Activated B cell treated with CpG ODN at 0.5 μM for 24 hours (primary cell): ENCODE measurements at places on chromosomes 5 and 9.

DNA sequence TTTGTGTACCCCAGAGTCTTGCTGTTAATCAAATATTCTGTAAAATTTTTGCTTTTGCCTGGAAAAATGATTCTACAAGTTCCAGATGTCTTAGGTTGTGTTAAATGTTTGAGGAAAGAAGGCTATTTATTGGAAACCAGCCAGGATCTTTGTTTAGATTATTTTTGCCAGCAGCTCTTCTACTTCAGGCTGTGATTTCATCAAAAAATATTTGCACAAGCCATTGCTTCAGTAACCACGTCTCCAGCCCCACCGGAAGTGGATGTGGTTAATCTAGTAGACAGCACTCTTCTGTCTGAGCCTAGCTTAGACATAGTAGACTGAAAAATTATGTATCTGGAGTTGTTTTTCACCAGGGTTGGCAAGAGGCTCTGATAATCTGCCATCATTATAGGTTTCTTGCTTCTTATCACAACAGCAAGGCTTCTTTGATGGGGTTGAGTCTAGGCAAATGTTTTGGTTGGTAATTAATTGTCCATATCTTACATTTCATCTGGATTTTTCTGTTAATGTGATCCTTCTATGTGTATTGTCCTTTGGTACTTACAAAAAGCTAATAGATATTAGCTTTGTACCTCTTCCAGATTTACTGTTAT lies 17.1 kb downstream of the KCTD16 start:
- DNase-seq, result peak; percentile 24

DNA sequence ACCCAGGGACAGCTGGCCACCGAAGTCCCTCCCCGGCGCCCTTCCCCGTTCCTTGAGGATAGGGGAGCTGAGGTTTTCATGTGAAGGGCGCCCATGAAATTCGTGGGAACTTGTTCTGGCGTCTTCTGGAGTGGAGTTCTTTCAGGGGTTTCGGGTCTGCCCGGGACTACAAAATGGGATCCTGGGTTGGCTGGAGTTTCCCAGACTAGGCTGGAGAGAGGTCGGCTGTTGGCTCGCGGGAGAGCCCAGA lies 3.6 kb upstream of the RGMB start:
- no peak for DNase-seq

GRCh38 chr5:81172710-81173109 lies 60.4 kb upstream of the CKMT2 start:
- DNase-seq, result no peak

DNA sequence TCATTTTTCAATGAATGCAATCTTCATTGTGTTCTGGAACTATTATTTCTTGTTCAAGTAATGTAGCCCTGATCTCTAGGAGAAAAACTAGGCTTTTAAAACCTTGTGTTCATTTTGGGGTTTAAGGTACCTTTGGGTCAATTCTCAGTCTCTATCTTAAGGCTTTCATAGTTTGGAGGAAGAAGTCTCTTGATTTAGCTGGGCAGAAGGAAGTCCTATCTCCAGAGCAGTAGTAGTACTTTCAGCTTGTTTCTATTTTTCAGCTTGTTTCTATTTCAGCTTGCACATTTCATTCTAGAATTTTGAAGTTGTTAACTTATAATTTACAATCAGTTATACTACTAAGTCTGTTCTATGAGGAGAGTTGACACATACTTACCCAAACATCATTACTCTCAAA lies 15.2 kb downstream of the CSNK1G3 start:
- no peak for DNase-seq

DNA sequence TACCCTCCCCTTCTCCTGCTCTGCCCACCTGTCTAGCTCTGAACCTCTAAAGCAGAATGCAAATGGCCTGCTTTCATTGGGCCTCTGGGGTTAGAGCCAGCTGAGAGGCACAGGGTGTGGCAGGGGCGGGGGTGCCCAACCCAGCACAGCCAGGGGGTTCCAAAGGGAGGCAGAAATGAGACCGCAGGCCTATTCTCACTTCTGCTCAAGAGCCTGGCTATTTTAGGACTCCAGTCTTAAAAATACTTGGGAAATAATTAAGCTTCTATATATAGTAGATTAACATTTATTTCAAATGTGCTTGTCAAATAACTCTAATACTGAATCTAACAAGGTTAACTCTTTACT lies 5.7 kb downstream of the QSOX2 start:
- peak; percentile 64 for DNase-seq

DNA sequence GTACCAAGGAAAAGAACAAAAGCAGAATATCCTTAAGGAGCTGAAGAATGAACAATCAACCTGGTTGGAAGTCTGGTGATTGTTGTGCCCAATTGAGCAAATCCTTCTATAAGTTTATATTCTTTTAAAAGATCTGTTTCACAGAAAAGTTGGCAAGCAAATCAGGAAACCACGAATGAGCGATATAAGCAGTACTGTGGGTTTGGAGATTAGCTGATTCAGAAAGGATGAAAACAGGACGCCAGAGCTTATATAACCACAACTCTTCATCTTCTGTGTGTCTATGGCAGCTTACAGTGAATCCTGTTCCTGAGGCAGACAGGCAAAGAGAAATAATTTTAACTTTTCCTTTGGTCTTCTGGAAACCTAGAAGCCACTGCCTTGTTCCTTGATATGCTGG lies 61.7 kb downstream of the SLC38A9 start:
- DNase-seq, result no peak

GRCh38 chr5:89998519-89999305 lies 410.8 kb downstream of the CETN3 start:
- DNase-seq, result no peak

- DNase-seq, result no peak
Observed at GRCh38 chr9:120756531-120756930, 36.7 kb downstream of the FBXW2 start.

- no peak for DNase-seq
Observed at GRCh38 chr9:32581512-32582143, 8.7 kb upstream of the NDUFB6 start.

- no peak for DNase-seq
Observed at GRCh38 chr9:72443855-72444254, 77.6 kb upstream of the TMC1 start.

DNA sequence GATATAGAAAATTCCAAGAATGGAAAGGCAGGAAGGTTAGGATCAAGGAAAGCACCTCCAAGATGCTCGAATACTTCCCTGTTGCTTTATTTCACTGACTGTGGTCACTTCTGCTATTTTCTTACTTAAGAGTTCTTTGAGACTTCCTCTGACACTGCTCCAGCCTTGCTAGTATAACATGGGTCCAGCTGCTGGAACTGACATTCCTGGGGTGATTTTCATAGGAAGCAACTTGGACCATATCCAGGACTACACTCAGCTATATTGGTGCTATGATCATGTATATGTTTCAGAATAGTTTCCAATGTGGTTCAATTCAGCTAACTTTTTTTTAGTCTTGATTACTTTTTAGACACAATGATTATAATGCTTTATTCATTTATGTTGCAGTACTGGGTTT lies 81.6 kb upstream of the CKMT2 start:
- no peak for DNase-seq

- DNase-seq, result no peak
Observed at GRCh38 chr5:35308421-35308820, 78.1 kb upstream of the PRLR start.

DNA sequence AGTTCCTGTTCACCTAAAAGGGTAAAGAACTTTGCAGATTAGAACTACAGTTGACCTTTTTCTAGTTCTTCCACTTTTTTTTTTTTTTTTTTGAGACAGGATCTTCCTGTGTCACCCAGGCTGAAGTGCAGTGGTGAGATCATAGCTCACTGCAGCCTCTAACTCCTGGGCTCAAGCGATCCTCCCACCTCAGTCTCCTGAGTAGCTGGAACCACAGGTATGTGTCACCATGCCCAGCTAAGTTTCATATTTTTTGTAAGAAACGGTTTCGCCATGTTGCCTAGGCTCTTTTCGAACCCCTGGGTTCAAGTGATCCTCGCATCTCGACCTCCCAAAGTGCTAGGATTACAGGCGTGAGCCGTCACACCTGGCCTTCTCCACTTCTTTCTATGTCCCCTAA lies 39.7 kb upstream of the TNFAIP8 start:
- DNase-seq, result no peak

- DNase-seq, result no peak
Observed at GRCh38 chr5:74164725-74165235, 475.7 kb downstream of the ENC1 start.

GRCh38 chr5:137616046-137616445 lies 116.9 kb upstream of the SPOCK1 start:
- no peak for DNase-seq

DNA sequence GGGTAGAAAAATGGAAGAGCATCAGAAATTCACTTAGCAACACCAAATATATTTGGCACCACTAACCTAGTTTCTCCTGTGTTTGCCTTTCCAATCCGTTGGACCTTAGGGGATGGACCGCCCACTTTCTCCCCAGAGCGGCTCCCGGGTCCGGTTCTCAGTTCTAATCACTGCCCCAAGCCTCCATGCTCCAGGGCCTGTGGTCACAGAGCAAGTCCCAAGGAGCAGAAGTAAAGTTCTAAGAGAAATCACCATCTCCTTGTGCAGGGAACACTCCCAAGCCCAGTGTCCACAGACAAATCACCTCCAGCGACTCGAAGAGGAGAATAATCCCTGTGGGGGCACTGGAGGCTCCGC lies 728 bp upstream of the SLC1A1 start:
- no peak for DNase-seq

DNA sequence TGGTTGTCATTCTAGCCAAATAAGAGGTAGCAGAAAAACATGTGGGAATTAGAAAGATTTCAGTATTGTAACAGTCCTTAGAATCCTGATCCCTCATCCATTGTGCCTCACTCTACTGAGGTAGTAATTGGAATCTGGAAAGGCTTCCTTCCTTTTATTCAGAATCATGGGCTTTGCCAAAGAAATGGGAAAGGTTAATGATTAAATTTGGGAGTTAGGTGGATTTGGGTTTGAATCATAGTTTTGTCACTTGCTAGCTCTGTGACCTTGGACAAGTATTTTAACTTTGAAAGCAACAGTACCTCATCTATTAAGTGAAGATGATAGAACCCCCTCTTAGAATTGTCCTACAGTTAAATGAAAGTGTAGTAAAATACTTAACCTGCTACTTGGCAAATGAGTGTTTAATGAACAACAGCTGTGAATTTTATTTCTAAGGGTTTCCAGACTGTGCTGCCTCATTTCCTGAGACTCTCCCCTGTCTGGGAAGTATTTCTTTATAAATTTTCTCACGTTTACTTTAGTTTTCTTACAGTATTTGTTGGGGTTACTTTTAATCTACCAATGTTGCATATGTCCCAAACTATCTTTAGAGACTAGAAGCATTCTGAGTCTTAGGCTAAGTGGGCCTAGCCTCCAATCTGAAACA lies 11.7 kb downstream of the SPDL1 start:
- no peak for DNase-seq

- DNase-seq, result no peak
Observed at GRCh38 chr5:36728697-36729543, 122.5 kb downstream of the SLC1A3 start.

DNA sequence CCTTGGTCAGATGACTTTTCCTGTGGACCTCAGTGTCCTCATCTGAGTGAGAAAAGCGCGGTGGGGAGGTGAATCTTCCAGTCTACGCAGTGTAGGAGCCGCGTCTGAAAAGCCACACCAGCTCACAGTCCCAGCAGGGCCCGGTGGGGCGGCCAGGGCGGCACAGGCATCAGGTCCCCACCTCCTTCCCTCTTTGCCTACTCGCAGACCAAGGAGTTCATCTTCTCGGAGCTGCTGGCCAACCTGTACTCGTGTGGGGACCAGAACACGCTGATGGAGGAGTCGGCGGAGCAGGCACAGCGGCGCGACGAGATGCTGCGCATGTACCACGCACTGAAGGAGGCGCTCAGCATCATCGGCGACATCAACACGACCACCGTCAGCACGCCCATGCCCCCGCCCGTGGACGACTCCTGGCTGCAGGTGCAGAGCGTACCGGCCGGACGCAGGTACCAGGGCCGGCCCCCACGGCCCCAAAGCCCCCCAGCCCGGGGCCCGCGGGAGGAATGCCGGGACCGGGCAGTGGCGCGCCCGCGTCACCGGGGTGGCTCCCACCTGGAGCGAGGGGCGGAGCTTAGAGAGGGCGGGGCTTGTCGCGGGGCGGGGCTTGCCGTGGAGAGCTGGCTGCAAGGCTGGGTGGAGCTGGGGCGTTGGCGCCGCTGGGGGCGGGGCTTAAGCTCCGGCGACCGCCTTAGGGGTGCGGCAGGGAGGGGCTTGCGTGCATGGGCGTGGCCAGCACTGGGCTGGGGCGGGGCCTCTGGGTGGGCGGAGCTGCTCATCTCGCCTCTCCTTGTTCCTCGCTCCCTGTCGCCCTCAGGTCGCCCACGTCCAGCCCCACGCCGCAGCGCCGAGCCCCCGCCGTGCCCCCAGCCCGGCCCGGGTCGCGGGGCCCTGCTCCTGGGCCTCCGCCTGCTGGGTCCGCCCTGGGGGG lies 25.6 kb downstream of the GOLGA2 start:
- peak; percentile 99 for DNase-seq

- no peak for DNase-seq
Observed at GRCh38 chr5:94175912-94176311, 434.5 kb upstream of the POU5F2 start.

DNA sequence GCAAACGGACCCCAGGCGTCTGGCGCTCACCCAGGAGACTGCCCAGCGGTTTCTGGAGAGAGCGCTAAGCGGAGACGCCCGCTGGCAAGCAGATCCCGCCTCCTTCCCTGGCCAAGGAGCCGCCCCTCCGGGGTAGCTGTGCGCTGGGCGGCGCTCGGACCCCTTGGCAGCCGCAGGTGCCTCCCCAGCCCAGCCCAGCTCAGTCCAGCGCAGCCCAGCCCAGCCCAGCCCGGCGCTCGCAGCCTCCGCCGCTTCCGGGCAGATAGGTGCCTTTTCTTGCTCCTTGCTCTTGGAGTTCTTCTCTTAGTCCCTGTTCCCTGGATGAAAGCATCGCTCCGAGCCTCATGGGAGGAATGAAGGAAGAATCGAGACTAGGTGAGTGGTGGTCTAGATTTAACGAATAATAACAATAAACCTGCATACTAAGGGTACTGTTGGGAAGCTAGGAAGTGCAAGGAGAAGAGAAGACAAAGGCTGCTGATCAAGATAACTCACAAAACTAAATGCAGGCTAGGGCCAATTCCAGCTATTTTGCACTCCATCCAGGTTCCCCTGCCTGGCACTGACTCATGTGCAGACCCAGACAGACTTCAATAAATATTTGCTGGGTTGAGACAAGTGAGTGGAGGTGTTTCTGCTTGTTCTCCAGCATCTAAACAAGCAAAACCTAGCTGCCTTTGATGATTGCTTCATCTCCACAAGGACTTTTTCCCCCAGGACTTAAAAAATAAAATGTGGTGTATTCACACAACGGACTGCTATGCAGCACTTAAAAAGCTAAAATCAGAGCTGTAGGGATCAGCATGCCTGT lies at the start of gene STK32A:
STK32A (plus strand) TSS at position 202 of the 811 bp plus-strand sequence. CDS start 4,609 bp downstream, outside the sequence.
- no peak for DNase-seq
